ENCODE measurements at places on chromosomes 4 and X.
A peak's percentile ranks its signal among the peaks of the same experiment; 100 is the strongest.

- no peak for DNase-seq
Observed at GRCh38 chr4:11069581-11070211, 359.0 kb downstream of the HS3ST1 start.

- DNase-seq, result no peak
Observed at GRCh38 chr4:83989835-83990234, 453.9 kb downstream of the GPAT3 start.

DNA sequence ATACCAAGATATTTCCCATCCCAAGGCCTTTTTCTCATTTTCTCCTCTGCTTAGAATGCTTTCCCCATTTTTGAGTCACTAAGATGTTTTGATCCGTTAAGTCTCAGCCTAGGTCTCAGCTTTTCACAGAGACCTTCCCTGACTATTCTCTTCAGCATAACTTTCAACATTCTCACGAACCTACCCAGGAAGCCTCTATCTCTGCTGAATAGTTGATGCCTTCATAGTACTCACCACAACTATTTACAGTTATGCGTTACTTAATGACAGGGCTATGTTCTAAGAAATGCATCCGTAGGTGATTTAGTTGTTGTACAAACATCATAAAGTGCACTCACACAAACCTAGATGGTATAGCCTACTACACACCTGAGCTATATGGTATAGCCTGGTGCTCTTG, 64.5 kb downstream of the ARL9 start:
- no peak for DNase-seq

DNA sequence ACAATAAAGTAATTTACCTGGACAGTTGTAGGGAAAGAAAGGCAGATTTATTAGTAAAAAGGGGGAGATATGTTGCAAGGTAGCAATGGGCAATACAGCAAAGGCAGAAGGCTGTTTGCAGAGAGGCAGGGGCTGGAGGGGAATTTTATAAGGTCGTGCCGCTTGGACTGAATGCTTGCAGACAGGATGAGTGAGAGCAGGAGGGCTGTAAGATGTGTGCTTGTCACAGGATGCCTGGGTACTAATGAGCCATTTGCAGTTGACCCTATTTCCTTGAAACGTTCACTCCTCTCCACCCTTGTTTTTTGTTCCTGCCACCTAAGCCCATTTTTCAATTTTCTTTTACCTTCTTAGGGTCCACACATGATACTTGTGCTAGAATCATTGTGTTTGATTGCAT, 214.7 kb downstream of the TRAM1L1 start:
- DNase-seq, result no peak

DNA sequence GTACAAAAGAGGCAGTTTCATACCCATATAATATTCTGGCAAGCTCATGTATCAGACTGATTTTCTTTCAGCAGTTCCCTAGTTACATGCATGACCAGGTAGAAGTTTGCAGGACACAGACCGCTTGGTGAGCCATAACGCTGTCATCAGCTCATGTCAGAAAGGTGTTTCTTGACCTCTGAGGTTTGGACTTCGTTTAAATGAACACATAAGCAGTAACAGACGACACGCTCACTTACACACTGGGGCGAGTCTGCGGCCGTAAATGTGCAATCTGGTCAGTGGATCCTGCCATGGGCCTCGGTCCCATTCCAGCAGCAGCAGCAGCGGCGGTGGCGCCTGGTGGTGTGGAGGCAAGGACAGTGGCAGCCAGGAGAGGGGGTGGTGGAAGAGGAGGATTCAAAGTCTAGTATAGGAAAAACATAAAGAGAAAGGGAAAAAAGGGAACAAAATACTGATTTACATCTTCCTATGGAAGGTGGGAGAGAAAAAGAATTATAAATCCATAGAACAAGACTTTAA, 111.9 kb upstream of the CBR4 start:
- no peak for DNase-seq

DNA sequence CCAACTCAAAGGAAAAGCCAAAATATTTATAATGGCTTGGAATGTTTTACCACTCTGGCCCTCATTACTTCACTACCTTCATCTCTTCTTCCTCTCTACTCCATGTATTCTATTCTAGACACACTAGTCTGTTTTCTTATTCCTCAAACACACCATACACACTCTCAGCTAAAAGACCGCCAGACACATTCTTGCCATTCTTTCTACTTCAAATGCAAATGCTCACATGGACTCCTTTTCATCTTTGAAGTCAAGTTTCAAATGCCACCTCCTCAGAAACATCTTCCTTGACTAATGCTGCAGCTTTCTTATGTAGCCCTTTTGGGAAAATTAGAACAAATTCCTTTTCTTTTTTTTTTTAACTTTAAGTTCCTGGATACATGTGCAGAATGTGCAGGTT, 412.9 kb upstream of the FMR1 start:
- no peak for DNase-seq

- DNase-seq, result no peak
Observed at GRCh38 chrX:11663875-11664210, 1.9 kb downstream of the ARHGAP6 start.

DNA sequence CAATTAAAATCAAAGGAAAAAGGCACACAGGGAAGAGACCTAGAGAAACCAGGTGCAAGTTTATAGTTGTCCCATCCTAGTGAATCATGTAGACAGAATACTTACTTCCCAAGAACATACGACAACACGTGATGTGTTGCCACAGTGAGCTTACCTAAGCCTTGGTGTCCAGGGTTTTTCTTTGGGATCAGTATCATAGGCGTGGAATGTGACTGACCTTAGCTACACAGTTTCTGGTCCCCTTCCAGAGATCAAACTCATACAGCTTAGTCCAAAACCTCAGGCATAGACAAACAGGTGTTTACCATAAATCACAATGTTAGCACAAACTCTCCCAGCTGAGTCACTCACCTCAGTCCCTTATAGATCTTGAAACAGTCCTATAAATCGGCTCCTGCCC, 17.7 kb downstream of the SLC25A31 start:
- DNase-seq, result no peak

DNA sequence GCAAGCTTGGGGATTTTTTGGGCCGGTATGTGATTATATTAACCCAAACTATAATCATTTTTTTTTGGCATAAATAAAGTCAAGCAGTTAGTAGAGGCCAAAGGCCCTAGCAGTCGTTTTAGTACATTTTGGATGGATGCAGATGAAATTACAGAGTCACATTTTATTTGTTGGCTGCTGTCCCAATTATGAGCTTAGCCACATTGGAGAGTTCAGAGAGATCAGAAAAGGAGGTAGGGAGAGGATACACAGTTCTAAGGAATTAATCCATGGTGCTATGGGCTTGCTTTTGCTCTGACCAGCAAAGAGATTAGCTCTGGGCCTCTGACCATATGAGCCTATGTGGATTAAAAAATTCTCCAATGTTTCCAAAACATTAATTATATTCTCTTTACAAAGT, 395.1 kb downstream of the RAPGEF2 start:
- no peak for DNase-seq

- no peak for DNase-seq
Observed at GRCh38 chr4:84151574-84151973, 347.5 kb downstream of the NKX6-1 start.

- DNase-seq, result no peak
Observed at GRCh38 chrX:1577845-1578244, 13.6 kb upstream of the AKAP17A start.

DNA sequence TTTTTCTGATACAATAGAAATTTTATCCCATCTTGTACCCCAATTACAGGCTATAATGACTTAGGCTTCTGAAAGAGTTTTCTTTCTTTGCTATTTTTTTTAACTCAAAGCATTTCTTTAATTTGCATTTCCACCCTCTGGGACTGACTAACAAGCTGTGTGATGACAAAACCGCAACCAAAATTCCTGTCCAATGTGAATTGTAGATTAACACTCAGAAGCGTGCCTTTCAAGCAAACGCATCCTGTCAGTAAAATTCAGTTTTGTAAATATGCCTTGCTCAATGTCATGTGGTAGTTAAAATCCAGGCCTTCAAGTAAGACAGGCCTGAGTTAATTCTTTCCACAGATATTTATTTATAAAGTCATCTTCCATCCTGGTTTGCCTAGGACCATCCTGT, 50.3 kb downstream of the STK32B start:
- DNase-seq, result no peak

- no peak for DNase-seq
Observed at GRCh38 chrX:11172415-11172814, 61.3 kb downstream of the HCCS start.

DNA sequence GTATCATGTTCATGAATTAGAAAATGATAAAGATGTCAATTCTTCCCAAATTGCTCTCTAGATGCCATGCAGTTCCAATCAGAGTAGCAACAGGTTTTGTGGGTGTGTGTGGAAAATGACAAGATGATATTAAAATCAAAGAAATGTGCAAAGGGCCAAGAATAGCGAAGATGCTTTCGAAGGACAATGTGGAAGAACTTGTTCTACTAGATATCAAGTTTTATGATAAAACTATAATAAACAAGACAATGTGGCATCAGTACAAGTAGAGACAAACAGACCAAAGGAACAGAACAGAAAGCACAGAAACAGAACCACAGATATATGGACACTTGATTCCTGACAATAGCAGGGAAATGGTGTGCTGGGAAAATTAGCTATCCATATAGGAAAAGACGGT, 9.0 kb downstream of the TAB3 start:
- DNase-seq, result no peak

DNA sequence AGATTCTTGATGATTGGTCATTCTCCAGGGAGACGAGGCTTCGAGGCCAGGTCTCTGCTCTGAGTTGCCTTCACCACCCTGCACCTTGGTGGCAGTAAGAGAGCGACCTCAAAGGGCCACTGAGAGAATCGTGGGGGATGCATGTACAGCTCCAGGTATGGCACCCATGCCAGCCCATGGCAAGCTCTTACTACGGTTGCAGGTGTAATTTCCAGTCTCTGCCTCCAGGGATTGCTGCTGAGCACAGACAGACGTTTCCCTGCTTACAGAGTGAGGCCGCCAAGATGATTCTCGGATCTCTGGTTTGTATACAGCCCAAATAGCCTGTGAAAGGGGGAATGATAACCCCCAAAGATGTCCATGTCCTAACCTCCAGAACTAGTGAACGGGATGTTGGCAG, 16.3 kb upstream of the DRD5 start:
- DNase-seq, result peak; percentile 19

- no peak for DNase-seq
Observed at GRCh38 chr4:98663226-98664006, 5.0 kb upstream of the TSPAN5 start.

GRCh38 chrX:51361251-51361650, 28.6 kb downstream of the NUDT10 start:
- no peak for DNase-seq

DNA sequence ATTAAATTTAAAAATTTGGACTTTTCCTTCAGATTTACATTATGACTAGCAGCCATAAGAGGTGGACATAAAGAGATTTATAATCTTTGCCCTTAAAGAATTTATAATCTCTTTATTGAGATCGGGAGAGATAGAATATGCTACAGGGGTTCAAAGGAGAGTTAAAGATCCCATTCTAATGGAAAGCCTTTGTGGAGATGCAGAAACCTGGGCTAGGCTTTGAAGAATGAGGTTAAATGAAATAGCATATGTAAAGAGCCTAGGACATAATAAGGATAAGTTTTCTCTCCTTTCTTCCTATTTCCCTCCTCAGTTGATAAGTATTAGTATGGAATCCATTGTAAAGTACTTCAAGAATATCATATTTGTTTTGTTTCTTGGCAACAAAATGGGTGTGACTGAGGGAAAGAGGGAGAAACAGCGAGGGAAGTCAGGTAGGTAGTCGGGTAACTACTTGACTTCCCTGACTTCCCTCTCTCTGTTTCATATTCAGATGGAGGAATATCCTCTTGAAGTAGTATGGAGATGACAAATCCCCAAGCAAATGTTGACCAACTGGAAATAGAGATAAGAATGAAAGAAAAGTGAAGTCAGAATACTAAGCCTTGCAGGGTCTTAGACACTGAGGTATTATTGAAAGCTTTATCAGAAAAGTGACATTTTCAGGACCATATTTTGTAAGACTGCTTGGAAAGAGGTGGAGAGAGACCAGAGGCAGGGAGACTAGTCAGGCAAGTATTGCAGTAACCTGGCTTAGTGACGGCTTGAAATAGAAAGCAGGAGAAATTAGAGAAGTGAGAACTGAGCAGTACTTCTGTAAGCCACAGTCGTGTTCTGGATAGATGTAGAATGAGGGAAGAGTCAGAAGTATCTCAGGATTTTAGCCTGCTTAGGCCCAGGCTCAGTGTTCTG, 82.9 kb downstream of the PDLIM5 start:
- DNase-seq, result peak; percentile 18

DNA sequence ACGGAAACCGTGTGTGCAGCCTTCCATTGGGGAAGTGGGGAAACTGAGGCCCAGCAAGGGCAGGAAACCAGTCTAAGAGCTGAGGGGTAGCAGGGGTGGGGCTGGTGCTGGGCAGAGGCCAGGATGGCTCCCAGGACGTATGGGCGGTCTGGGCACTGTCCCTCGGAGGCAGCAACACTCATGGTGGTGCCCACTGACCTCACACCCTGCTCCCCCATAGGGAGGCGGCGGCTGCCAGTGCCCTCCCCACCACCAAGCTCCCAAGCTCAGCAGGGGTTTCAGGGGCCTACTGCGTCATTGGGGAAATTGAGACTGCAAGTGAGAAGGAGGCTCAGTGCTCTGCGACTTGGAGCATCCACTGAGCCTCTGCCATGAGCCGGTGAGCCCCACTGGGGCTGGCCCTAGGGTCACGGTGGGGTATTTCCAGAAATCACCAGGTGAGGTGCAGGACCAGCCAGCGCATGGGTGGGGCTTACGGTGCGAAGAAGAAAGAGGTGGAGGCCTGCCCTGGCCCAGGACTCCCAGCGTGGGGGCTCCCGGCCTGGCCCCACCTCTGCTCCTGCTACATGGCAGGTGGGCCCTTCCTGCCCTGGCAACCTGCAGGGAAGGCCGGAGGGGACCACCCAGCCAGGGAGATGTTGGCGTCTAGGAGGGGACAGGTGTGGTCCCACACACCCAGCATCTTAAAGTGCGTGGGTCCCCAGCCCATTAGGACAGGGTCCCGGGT, 915 bp downstream of the MSANTD1 start:
- DNase-seq, result no peak

DNA sequence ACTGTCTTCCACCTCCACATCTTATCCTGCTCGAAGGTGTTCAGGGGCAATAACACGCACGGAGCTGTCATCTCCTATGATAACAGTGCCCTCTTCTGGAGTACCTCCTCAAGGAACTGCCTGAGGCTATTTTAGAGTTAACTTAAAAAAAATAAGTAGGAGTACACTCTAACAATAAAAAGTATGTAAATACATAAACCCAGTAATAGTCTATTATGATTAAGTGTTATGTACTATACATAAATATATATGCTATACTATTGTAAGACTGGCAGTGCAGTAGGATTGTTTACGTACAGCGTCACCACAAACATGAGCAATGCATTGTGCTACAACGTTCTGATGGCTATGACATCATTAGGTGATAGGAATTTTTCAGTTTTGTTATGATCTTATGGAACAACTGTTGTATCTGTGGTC, 34.5 kb upstream of the TLR2 start:
- peak; percentile 9 for DNase-seq
